ENCODE measurements at places on chromosomes 7 and 10.
A peak's percentile ranks its signal among the peaks of the same experiment; 100 is the strongest.

GRCh38 chr7:38685851-38686250 lies 54.7 kb upstream of the AMPH start:
- no peak for DNase-seq

GRCh38 chr7:85237721-85238120 lies 50.9 kb upstream of the SEMA3D start:
- no peak for DNase-seq

DNA sequence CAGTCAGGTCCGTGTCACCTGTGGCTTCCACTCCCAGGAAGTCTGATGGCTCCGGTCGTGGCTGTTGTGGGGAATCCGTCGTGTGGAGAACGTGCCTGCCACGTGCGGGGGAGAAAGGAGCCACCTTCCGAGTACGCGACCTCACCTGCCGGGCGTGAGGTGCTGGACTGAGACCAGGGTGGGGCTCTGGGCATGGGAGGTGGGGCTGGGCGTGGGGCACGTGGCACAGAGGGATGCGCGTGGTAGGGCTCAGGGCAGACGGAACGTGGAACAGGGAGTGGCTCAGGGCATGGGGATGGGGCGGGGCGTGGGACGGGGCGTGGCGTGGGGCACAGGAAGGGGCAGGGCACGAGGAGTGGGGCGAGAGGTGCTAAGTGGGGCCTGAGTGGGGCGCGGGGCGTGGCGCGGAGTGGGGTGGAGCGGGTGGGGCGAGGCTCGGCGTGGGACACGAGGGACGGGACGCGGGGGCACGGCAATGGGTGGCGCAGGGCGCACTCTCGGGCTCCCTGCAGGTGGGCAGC lies 64.8 kb downstream of the C10orf143 start:
- DNase-seq, result no peak

GRCh38 chr7:111653846-111654245 lies 91.6 kb upstream of the IMMP2L start:
- no peak for DNase-seq

DNA sequence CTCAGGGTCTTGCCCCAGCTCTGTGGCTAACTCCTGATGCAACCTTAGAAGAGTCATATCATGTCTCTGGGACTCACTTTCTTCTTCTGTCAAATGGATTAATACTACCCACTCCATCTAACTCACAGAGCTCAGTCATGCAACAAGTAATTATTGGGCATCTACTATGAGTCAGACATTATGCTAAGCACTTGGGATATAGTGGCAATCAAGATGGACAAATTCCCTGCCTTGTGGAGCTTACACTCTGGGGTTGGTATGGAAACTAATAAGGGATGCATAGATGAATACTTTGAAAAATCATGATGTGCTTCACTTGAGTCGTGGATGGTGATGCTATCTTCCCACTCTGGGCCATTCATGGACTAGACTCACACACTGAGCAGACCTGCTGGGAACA lies 88.9 kb downstream of the KCNMA1 start:
- DNase-seq, result no peak

GRCh38 chr10:88840104-88840503 lies 11.5 kb downstream of the ANKRD22 start:
- DNase-seq, result no peak

DNA sequence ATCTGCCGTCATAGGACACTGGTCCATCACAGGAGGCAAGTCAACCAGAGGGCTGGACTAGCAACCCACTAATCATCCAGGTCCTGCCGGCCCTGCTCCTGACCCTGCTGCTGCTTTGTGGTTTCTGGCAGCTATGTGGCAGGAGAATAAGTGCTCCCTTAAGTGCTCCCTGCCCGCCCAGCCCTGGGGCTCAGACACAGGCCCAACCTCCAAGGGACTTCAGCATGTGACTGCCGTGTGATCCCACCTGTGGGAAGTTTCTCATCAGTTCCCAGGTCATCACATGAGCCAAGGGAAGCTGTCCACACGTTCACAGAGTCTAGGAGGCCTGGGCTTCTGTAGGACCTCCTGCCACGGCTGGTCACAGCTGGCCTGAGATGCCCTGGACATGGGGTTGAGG lies 34.2 kb upstream of the ZNF488 start:
- no peak for DNase-seq

GRCh38 chr7:147276783-147277370 lies 1160.3 kb downstream of the CNTNAP2 start:
- DNase-seq, result no peak

- no peak for DNase-seq
These were observed 258.6 kb downstream of the CNTNAP2 start for GRCh38 chr7:146375170-146375569.

GRCh38 chr7:37287131-37287855 lies 161.4 kb downstream of the ELMO1 start:
- no peak for DNase-seq

DNA sequence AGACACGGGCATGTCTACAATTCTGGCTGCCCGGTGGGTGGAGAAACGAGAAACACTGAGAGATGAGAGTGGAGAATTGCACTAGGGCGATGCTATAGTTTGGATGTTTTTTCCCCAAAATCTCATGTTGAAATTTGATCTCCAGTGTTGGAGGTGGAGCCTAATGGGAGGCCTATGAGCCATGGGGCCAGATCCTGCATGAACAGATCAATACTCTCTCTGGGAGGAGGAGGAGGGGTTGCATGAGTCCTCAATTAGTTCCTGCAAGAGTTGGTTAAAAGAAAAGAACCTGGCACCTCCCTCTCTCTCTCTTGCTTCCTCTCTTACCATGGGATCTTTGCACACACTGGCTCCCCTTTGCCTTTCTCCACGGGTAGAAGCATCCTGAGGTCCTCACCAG lies 299.1 kb downstream of the CALN1 start:
- no peak for DNase-seq

DNA sequence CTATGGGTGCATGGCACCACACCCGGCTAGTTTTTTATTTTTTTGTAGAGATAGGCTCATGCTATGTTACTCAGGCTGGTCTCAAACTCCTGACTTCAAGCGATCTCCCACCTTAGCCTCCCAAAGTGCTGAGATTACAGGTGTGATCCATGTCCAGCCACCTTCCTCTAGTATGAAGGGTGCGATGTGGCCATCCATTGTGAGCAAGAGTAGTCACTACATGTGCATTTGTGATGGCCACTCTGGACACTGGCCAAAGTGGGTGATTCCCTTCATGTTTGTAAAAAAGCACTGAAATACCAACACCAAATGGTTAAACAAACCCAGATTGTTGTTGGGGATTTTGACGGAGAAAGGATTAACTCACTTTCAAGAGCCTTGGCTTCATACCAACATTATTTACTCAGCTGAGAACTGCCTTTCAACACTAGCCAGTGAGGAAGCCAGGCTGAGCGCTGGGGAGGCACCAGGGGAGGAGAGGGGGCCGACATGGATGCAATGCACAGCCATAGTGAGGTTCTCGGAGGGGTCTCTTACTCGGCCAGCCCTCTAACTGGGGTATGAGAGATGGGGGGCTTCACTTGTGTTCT lies 198.1 kb upstream of the LYZL2 start:
- no peak for DNase-seq

DNA sequence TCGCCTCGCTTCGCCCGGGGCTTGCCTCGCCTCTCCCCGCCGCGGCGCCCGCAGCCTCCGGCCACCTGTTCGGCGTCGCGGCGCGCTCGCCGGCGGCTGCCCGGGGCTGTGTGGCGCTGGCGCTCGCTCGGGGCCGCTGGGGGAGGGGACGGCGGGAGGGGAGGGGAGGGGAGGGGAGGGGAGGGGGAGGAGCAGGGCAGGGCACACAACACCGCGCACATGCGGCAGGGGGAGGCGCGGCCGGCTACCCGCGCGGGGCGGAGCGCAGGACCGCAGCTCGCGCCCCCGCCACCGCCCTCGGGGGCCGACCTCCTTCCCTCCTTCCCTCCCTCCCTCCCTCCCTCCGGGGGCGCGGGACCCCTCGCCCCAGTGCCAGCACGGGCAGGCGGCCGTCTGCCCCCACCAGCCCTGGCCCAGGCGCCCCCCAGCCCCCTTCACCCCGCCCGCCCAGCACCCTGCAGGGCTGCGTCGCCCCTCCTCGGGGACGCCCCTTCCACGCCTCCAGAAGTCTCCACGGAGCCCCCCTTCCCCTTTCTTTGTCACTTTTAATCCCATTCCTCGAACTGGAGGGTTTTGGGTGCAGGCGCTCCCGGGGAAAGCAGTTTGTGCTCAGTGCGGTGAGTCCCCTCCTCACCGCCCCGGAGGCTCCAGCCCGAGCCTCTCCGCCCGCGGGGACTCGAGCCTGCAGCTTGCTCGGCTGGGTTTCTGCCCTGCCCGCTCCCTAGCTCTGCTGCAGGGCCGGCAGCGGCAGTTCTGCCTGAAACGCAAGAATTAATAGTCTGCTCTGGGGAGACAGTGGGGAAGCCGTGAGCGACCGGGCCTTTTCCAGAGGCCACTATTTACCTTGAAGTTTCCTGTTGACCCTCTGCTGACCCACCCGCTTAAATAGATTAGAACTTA lies at the start of gene PARD3:
Gene PARD3, minus strand, starts transcription at position 112 of the 900 bp plus-strand sequence. CDS start 301 bp downstream, outside the sequence.
- no peak for DNase-seq

DNA sequence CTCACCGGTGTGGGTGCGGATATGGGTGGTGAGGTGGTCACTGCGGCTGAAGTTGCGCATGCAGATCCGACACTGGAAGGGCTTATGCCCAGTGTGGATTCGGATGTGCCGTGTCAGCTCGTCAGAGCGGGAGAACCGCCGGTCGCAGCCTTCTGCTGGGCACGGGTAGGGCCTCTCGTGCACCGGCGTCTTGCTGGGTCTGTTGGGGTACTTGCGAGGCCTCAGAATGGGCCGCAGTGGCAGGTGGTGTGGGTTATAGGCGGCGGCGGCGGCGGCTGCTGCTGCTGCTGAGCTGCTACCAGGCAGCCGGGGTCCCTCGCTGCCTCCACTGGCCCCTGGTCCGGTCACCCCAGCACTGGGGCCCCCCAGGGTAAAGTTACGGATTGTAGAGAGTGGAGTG lies 2.7 kb downstream of the EGR2 start:
- no peak for DNase-seq

DNA sequence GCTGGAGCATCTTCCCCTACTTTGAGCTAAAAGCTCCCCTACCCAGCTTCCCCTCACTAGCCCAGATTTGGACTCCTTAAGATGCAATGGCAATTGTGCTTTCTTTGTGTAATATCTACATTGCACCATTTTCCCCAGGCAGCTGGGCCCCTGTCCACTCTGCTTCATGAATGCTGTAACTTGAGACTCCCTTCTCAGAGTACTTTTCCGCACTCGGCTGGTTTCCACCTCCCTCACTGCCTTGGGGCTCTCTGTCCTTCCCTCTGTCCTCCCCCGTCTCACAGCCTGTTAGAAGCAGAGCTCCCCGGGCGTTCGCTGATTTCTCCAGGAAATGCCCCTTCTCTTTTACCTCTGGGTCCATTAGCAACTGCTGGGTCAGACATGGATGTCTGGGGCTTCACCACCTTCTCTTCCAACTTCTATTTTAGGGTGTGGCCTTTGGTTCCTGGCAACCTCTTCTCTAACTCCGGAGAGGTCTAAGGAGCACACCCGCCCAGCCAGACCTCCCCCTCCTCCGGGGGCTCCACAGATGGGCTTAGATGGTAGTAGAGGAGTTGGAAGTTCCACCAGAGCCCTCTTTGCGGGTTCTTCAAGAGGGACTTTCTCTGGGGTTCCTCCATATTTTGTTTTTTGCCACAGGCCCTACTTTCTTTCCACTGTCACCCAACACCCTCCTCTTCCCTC lies 2.9 kb upstream of the TMEM72 start:
- no peak for DNase-seq

DNA sequence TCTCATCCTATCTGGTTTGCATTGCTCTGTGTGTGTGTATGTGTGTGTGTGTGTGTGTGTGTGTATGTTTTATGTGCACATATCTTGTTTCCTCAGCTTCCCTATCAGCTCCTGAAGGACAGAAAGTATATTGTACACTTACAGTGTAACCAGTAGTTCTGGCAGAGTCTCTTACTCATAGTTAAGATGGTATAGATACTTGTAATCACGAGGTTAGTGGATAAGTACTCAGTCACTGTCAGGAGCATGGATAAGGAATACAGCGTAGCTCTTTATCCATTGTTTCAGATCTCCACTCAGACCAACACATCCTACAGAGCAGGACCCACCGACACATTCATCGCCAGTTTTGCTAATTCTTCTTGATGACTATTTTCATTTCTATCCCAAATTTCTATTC lies 275.0 kb downstream of the TSPAN12 start:
- no peak for DNase-seq

DNA sequence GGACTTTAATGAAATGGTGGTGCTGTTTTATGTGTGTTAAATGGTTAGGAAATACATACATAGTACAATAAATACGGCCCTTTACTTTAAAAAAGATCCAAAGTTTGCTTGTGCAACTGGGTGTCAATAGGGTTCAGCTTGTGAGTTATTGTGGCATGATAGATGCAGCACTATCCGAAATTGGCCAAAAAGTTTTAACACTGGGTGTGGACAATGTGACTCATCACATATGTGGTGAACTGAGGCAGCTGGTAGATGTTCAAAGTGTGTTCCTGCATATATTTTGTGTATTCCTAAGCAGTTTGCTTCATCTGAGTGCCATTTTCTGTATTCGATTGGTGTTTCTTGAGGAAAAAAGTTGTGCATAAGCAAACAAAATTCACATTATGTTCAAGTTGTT lies 473.1 kb downstream of the KIF20B start:
- no peak for DNase-seq

DNA sequence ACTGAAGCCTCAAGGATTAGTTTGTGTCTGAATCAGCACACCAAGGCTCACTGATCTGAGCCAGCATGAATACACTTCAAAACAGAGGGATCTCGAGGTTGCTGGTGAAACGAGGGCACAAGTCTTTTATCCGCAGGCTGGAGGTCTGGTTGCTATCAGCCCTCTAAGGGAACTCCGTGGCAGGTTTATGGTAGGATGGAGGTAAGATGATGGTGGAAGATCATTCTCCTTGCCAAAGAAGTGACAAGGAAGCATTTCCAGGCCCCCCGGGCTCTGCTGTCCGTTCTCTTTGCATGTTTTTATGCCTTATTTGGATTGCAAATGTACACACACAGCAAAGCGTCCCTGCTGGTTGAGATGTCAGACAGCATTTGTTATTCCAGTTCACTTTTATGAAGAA lies 268.3 kb downstream of the ARHGAP12 start:
- DNase-seq, result no peak

DNA sequence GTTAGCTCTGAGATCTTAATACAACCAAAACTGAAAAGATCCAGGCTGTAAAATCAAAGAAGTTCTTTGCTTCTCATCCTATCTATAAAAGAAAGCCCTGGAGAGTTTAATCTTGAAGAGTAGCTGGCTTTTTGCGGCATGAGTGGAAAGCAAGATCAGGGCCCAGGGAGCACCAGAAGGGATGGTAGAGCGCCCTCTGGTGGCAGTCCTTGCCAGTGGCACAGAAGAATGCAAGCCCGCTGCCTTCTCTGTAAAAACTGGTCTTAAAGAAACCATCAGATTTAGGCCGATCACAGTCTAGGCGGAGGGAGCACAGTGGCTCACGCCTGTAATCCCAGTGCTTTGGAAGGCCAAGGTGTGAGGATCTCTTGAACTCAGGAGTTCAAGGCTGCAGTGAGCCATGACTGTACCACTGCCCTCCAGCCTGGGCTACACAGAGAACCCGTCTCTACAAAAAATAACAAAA lies 35.6 kb downstream of the CPN1 start:
- DNase-seq, result peak; percentile 46

- no peak for DNase-seq
These were observed 83.8 kb downstream of the EBLN1 start for GRCh38 chr10:22133749-22134624.
